Amniotic stem cell (primary cell): ENCODE measurements at places on chromosomes 3 and 15.

GRCh38 chr3:188439080-188439479 is 285.1 kb downstream of the LPP start:
- no peak for DNase-seq

DNA sequence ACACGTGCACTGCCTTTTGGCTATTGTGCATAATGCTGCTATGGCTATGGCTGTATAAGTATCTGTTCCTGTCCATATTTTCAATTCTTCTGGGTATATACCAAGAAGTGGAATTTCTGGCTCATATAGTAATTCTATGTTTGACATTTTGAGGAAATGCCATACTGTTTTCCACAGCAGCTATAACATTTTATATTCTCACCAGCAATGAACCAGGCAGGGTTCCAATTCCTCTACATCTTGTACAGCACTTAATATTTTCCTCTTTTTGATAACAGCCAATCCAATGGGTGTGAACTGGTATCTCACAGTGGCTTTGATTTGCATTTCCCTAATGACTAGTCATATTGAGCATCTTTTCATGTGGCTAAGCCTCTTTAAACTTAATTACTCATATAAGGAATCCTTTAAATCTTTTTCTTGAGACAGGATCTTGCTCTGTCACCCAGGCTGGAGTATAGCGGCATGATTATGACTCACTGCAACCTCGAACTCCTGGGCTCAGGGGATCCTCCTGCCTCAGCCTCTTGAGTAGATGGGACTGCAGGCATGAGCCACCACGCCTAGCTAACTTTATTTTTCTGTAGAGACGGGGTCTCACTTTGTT is 38.1 kb upstream of the IGDCC4 start:
- no peak for DNase-seq

DNA sequence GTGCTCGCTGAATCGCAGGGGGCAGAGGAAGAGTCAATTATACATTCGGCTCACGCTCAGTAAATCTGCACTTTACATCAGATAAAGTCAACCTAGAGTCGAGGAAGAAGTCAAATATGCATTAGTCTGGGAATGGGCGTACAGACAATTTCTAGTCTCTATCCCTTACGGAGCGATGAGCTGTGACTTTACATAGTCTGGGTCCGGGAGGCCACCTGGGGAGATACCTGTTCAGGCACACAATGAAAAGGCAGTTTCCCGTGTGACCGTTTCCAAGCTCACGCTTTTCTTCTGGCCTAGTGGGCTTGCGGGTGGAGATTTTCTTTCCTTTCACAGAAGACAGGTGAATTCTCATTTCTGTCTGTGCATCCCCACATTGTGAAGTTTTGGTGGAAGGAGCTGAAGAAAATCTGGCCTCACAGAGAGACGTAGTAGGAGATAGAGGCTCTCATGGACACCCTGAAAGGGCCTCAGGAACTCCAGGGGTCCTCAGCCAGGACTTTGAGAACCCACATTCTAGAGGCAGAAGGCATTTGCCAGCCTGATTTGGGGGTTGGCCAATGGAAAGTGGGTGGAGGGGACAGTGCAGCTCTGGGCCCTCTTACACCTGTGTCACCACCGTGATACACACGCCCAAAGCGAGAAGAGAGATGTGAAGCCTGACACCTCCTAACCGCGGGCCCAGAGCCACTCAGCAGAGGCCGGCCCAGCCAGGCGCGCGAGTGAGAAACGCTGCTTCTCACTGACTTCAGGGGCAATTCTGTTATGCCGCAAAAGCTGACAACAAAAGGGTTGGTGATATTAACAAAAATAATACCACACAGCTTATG is 10.7 kb upstream of the OCA2 start:
- no peak for DNase-seq

DNA sequence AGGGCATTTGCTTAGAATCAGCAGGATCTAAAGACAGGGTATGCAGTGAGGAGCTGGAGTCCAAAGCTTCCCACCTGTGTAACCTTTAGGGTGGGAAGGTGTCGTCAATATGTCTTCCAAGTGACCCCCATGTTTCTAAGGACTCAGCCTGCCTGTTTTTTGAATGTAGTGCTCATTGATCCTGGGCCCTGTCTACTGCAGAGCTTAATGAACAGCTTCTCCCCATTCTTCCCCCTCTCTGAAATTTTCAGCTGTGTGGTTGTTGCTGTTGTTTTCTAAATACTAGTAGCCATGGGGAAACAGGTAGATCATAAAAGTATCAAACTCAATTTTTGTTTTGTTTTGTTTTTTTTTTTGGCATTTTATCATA is 39.7 kb downstream of the MBNL1 start:
- no peak for DNase-seq

- no peak for DNase-seq
These were observed 56.4 kb downstream of the EFHB start for GRCh38 chr3:19877656-19878055.

GRCh38 chr3:174232658-174233429 is 626.3 kb upstream of the NAALADL2 start:
- no peak for DNase-seq
